ENCODE measurements at places on chromosomes 6 and 20. TPM values are rescaled to one million over a fixed set of nuclear protein-coding genes. Genes with fewer than 3 reads are reported as not detected.
A peak's percentile ranks its signal among the peaks of the same experiment; 100 is the strongest.

DNA sequence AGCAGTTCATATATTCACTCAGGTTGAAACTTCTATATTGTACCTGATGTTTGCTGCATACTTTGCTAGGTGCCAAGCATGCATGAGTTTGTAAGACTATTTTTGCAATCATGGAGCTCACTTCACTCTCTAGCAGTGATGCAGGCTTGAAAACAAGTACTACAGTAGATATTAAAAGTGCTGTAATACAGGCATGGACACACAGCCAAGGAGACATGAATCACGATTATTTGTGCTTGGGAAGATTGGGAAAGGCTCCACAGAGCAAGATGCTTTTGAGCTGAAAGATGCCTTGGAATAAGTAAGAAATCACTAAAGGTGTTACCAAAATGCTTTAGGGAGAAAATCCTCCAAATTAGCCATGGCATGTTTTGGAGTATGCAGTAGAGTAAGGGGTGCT, 427.4 kb downstream of the UTRN start:
- no peak overlapping the region for H3K4me3 ChIP-seq
- DNase-seq, result no peak
- peak overlapping the region; percentile 50 for H3K27ac ChIP-seq
- H3K36me3 ChIP-seq, result no peaks in the 10 kb centered on the region
- H3K27me3 ChIP-seq, result no peaks in the 10 kb centered on the region
- peaks cover 30% of the 10 kb centered on the region for H3K4me1 ChIP-seq

- H3K4me1 ChIP-seq, result no peaks in the 10 kb centered on the region
- H3K36me3 ChIP-seq, result no peaks in the 10 kb centered on the region
- DNase-seq, result no peak
- H3K4me3 ChIP-seq, result no peak overlapping the region
- H3K27ac ChIP-seq, result no peak overlapping the region
These were observed 196.9 kb downstream of the DST start for GRCh38 chr6:56445818-56446217.

DNA sequence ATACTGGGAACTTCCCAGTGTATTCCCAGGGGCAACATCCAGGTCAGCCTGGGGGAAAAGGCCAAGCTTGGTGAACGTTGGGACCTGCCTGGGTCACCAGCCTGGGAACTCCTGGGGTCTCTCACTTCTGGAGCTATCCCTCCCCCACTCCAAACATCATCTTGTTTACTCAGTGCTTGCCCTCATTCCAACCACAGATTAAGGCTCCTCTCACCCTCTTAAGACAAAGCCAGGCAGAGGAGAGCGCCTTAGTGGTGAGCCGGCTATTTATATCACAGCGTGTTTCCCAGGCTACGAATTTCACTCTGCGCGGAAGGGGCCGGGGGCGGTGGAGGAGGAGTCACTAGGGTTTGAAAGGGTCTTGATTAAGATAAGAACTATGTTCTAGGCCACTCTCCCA, 12.1 kb downstream of the PRPH2 start:
- H3K27ac ChIP-seq, result no peak overlapping the region
- no peaks in the 10 kb centered on the region for H3K4me1 ChIP-seq
- DNase-seq, result no peak
- peaks cover 6% of the 10 kb centered on the region for H3K36me3 ChIP-seq

DNA sequence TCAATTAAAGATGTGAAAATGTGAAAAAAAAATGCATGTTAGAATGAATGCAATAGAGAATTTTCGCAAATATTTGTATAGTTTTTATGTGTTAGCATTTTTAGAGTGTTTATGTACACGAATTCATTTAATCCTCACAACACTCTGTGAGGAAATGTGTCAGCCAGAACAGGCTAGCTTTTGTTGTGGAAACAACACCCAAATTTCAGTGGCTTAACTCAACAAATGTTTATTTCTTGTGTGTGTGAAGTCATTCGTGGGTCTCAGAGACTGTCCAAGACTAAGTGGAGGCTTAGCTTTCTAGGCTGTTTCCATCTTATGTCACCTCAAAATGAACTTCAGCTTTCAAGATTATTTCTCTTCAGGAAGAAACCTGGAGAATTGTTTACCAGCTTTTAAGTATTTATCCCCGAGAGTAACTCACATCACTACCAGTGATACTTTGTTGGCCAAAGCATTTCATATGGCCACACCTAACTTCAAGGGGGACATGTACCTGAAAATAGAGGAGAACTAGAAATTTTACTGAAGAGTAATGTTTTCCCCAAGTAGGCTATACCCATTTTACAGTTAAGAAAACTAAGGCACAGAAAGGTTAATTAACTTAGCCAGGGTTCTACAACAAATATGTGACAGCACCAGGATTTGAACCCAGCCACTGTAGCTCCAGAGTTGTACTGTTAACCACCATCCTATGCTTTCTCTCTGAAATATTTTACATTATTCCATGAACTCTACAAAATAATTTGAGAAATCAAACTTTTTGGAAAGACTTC, 306.1 kb downstream of the QKI start:
- no peak overlapping the region for H3K27ac ChIP-seq
- DNase-seq, result no peak
- peaks cover 27% of the 10 kb centered on the region for H3K4me1 ChIP-seq

- no peak for DNase-seq
- H3K27me3 ChIP-seq, result peaks cover 28% of the 10 kb centered on the region
These were observed 234.2 kb upstream of the EXOC2 start for GRCh38 chr6:927157-927556.

- peaks cover 69% of the 10 kb centered on the region for H3K4me1 ChIP-seq
- peak overlapping the region; percentile 72 for H3K27ac ChIP-seq
- H3K36me3 ChIP-seq, result peaks cover 6% of the 10 kb centered on the region
- H3K27me3 ChIP-seq, result no peaks in the 10 kb centered on the region
These were observed 98.6 kb upstream of the NEDD9 start for GRCh38 chr6:11331111-11331510.

GRCh38 chr6:26233649-26234420, 131.2 kb upstream of the BTN3A2 start:
- H3K4me3 ChIP-seq, result peak overlapping the region; percentile 91
- peak; percentile 83 for DNase-seq
- peak overlapping the region; percentile 91 for H3K27ac ChIP-seq
- peaks cover 33% of the 10 kb centered on the region for H3K4me1 ChIP-seq
- H3K27me3 ChIP-seq, result no peaks in the 10 kb centered on the region
- no peaks in the 10 kb centered on the region for H3K36me3 ChIP-seq

- peaks cover 13% of the 10 kb centered on the region for H3K4me1 ChIP-seq
- no peak overlapping the region for H3K4me3 ChIP-seq
- H3K36me3 ChIP-seq, result peaks cover 9% of the 10 kb centered on the region
- peak overlapping the region; percentile 6 for H3K27ac ChIP-seq
These were observed 87.6 kb downstream of the AGPAT4 start for GRCh38 chr6:161186173-161186769.

DNA sequence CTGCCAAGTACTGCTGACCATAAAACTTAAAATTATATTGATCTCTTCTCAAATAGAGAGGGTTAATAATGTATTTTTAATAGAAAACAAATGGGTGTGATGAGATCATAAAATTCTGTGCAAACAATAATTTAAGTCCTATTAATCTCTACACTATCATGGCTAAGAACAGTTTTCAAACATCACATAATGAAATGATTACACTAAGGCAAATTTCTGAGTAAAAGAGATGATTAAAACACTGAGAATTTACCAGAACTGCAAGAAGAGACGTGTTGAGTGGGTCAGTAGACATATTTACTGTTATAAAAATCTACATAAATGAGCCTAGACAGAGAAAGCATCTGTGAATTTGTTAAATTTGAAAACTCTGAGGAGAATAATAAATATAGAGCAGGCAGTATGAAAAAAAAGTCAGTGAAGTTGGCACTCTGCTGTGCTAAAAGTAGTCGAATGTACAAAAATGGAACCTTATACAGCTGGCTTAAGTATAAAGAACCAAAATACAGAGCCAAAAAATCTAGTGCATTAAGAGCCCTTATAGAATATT, 302.6 kb upstream of the MANEA start:
- no peaks in the 10 kb centered on the region for H3K4me1 ChIP-seq
- no peaks in the 10 kb centered on the region for H3K36me3 ChIP-seq
- H3K4me3 ChIP-seq, result no peak overlapping the region

The RGS19 gene
- 27.1 TPM for total RNA-seq

The TP53TG5 gene
- total RNA-seq, result not detected

The NEURL2 gene
- total RNA-seq, result 0.29 TPM

The ARMC2 gene
- 5.4 TPM for total RNA-seq
